ENCODE measurements at places on chromosomes 7 and 10.

GRCh38 chr7:140275069-140275965 lies 98.5 kb upstream of the KDM7A start:
- H3K27ac ChIP-seq = peak overlapping the region; percentile 32
- DNase-seq = no peak
- no peaks in the 10 kb centered on the region for H3K4me1 ChIP-seq
- no peaks in the 10 kb centered on the region for H3K27me3 ChIP-seq

GRCh38 chr10:17585016-17585415 lies 32.2 kb downstream of the HACD1 start:
- H3K27me3 ChIP-seq = no peaks in the 10 kb centered on the region
- H3K36me3 ChIP-seq = no peaks in the 10 kb centered on the region
- H3K4me3 ChIP-seq = no peak overlapping the region
- H3K4me1 ChIP-seq = no peaks in the 10 kb centered on the region

- peaks cover 6% of the 10 kb centered on the region for H3K36me3 ChIP-seq
- peaks cover 31% of the 10 kb centered on the region for H3K4me1 ChIP-seq
- no peaks in the 10 kb centered on the region for H3K27me3 ChIP-seq
- DNase-seq = peak; percentile 82
- H3K27ac ChIP-seq = peak overlapping the region; percentile 82
- H3K4me3 ChIP-seq = no peak overlapping the region
Measured at GRCh38 chr10:122233857-122234348, 37.2 kb upstream of the BTBD16 start.

GRCh38 chr7:21071561-21072501 lies 285.1 kb upstream of the SP8 start:
- H3K27ac ChIP-seq = no peak overlapping the region
- no peaks in the 10 kb centered on the region for H3K36me3 ChIP-seq
- no peak for DNase-seq
- no peak overlapping the region for H3K4me3 ChIP-seq
- no peaks in the 10 kb centered on the region for H3K27me3 ChIP-seq
- H3K4me1 ChIP-seq = no peaks in the 10 kb centered on the region

GRCh38 chr7:11804621-11805020 lies 27.4 kb downstream of the THSD7A start:
- H3K27ac ChIP-seq = no peak overlapping the region
- no peaks in the 10 kb centered on the region for H3K4me1 ChIP-seq
- no peak for DNase-seq

DNA sequence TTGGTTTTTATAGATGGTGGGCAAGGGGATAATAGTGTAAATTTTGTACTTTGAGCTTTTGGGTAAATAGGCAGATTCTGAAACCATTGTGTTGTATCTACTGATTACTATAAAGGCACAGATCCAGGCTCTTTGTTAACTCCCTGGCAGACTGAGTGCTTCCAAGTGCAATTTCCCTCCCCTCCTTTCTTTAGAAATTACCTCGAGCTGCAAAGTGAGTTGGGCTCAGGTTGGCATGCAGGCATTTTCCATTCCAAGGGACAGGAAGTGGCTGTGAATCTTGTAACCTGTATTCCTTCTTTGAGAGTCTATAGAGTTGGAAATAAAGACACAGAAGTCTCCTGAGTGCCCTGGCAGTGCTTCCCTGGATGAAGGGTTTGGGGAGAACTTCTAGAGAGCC lies 494.2 kb upstream of the GALNT17 start:
- DNase-seq = no peak
- no peaks in the 10 kb centered on the region for H3K36me3 ChIP-seq
- H3K4me1 ChIP-seq = no peaks in the 10 kb centered on the region
- no peak overlapping the region for H3K27ac ChIP-seq

DNA sequence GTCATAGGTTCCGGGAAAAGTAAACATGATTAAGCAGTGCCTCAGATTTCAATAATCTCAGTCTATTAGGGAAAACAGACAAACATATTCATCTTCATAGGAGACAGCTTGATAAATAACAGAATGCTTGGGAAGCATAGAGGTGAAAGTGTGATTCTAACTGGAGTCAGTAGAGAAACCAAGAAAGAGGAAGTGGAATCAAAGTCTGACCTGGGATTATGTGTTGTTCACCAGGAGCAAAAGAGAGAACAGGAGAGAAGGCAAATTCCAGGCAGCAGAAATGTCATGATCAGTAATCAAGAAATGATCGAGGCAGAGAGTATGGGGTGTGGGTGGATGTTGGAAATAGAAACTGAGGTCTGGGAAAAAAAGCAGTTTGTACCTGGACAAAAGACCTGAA lies 43.7 kb downstream of the DGKB start:
- peaks cover 3% of the 10 kb centered on the region for H3K4me1 ChIP-seq
- H3K36me3 ChIP-seq = no peaks in the 10 kb centered on the region
- no peak overlapping the region for H3K27ac ChIP-seq
- H3K27me3 ChIP-seq = no peaks in the 10 kb centered on the region
- no peak overlapping the region for H3K4me3 ChIP-seq
- DNase-seq = no peak

DNA sequence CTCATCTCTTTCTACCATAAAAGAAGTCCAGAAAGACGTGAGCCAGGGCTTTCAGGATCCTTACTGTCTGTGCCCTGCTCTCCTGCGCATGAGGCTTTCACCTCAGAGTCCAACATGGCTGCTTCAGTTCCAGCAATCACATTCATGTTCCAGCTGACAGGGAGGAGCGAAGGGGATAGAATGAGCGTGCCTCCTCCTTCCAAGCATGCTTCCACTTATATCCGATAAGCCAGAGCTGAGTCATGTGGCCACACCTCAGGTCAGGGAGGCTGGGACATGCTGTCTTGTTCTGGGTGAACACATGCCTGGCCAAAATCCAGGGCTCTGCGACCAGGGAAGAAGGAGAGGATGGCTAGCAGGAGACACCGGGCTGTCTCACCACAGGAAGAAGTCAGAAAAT lies 248.2 kb downstream of the SKAP2 start:
- no peaks in the 10 kb centered on the region for H3K36me3 ChIP-seq
- H3K4me1 ChIP-seq = no peaks in the 10 kb centered on the region
- H3K27ac ChIP-seq = no peak overlapping the region
- H3K27me3 ChIP-seq = no peaks in the 10 kb centered on the region
- H3K4me3 ChIP-seq = no peak overlapping the region

- H3K4me1 ChIP-seq = no peaks in the 10 kb centered on the region
- H3K4me3 ChIP-seq = no peak overlapping the region
- H3K27me3 ChIP-seq = no peaks in the 10 kb centered on the region
- no peak overlapping the region for H3K27ac ChIP-seq
- no peaks in the 10 kb centered on the region for H3K36me3 ChIP-seq
Measured at GRCh38 chr10:109773288-109774120, 149.8 kb downstream of the XPNPEP1 start.

GRCh38 chr10:119020627-119020946 lies 8.9 kb upstream of the NANOS1 start:
- peak overlapping the region; percentile 61 for H3K27ac ChIP-seq
- H3K27me3 ChIP-seq = no peaks in the 10 kb centered on the region
- no peaks in the 10 kb centered on the region for H3K36me3 ChIP-seq
- peak; percentile 84 for DNase-seq
- H3K4me1 ChIP-seq = peaks cover 17% of the 10 kb centered on the region

- no peaks in the 10 kb centered on the region for H3K4me1 ChIP-seq
- H3K36me3 ChIP-seq = no peaks in the 10 kb centered on the region
- no peak for DNase-seq
- no peak overlapping the region for H3K27ac ChIP-seq
Measured at GRCh38 chr7:156819733-156820295, 73.2 kb downstream of the LMBR1 start.

GRCh38 chr10:47409866-47410256 lies 25.8 kb upstream of the ZNF488 start:
- no peak for DNase-seq
- H3K27ac ChIP-seq = no peak overlapping the region
- no peaks in the 10 kb centered on the region for H3K36me3 ChIP-seq
- H3K4me1 ChIP-seq = no peaks in the 10 kb centered on the region
- H3K27me3 ChIP-seq = no peaks in the 10 kb centered on the region

GRCh38 chr10:35063837-35064454 lies 26.2 kb downstream of the CUL2 start:
- no peak overlapping the region for H3K27ac ChIP-seq
- no peaks in the 10 kb centered on the region for H3K27me3 ChIP-seq
- DNase-seq = no peak
- no peaks in the 10 kb centered on the region for H3K4me1 ChIP-seq
- peaks cover 80% of the 10 kb centered on the region for H3K36me3 ChIP-seq

DNA sequence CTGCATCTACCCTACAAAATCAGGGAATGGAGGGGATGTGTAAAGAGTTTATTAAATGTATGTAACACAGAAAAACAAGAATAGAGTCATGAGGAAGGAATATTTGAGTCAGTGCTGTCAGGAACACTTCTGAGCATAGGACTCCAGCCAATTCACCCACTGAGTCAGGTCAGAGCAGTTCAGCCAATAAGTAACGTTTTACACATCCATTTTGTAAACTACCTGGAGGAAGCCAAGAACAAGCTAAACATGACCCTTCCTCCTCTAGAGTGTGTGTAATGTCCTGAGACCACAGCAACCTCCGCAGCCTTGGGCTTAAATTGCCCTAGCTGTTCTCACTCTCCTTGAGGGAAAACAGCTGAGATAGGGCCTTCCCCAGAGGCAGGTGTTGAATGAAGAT lies 691.5 kb upstream of the LRRN3 start:
- no peak overlapping the region for H3K4me3 ChIP-seq
- peaks cover 2% of the 10 kb centered on the region for H3K27me3 ChIP-seq
- no peaks in the 10 kb centered on the region for H3K36me3 ChIP-seq
- DNase-seq = no peak
- H3K27ac ChIP-seq = no peak overlapping the region
- no peaks in the 10 kb centered on the region for H3K4me1 ChIP-seq

DNA sequence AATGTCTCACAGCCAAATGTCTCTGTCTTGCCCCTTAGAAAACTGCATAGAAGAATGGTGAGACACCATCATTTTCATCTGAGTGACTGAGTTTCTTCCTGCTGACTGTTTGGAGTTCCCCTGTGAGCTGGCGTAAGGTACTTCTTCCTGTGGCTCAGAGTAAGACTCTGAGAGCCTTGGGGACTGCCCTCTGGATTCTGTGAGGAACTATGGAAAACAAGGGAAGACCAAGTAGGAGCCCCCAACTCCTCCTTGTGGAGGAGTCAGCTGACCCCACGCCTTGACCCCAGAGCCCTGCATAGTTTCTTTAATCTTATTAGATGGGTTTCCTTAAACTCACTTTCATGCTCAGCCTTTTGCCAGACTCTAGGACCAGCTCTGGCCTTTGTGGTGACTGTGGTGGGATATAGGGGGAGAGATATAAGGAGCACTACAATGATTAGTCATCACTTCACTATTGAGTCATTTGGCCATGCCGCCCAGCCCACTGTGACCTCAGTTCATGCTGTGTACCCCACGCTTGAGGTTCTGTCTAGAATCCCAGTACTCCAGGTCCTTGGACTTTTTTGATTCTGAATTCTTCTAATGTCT lies 51.8 kb upstream of the FAM133B start:
- H3K27me3 ChIP-seq = no peaks in the 10 kb centered on the region
- no peak overlapping the region for H3K4me3 ChIP-seq
- peaks cover 11% of the 10 kb centered on the region for H3K4me1 ChIP-seq

- H3K27ac ChIP-seq = no peak overlapping the region
- H3K36me3 ChIP-seq = peaks cover 41% of the 10 kb centered on the region
- H3K4me1 ChIP-seq = no peaks in the 10 kb centered on the region
- H3K4me3 ChIP-seq = no peak overlapping the region
- DNase-seq = no peak
- no peaks in the 10 kb centered on the region for H3K27me3 ChIP-seq
Measured at GRCh38 chr10:90905925-90906324, 15.0 kb downstream of the ANKRD1 start.

- DNase-seq = no peak
- H3K36me3 ChIP-seq = peaks cover 75% of the 10 kb centered on the region
Measured at GRCh38 chr10:122263971-122264370, 7.1 kb upstream of the BTBD16 start.

GRCh38 chr7:71731740-71732139 lies 599.8 kb downstream of the GALNT17 start:
- no peaks in the 10 kb centered on the region for H3K4me1 ChIP-seq
- H3K27me3 ChIP-seq = peaks cover 4% of the 10 kb centered on the region
- no peak overlapping the region for H3K27ac ChIP-seq
- H3K36me3 ChIP-seq = no peaks in the 10 kb centered on the region

DNA sequence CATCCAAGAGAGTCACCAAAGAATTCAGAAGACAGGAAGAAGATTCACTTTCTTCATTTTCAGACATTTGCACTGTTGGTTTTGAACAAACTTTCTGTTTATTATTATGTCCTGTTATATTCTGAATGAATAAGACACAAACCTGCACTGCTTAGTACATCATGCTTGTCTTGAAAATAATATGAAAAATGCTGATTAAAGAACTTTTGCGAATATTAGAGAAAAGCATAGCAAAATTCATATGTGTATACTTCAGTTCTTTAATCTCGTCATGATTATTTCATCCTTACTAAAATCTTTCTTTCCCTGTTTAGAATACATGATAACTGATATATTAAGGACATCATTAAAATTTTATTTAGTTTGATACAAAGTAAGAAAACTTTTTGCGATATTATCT lies 504.1 kb downstream of the POM121L12 start:
- H3K4me1 ChIP-seq = no peaks in the 10 kb centered on the region
- H3K27me3 ChIP-seq = no peaks in the 10 kb centered on the region
- no peak overlapping the region for H3K27ac ChIP-seq
- no peak for DNase-seq
- no peaks in the 10 kb centered on the region for H3K36me3 ChIP-seq
